Neural crest cell (in vitro differentiated cells): ENCODE measurements at places on chromosomes 4 and X.

- DNase-seq, result no peak
Observed at GRCh38 chr4:72663828-72664227, 94.8 kb upstream of the ADAMTS3 start.

GRCh38 chrX:72083291-72083690 lies 48.4 kb downstream of the RTL5 start:
- no peak for DNase-seq

GRCh38 chr4:2275546-2276251 lies 13.8 kb upstream of the MXD4 start:
- no peak for DNase-seq

DNA sequence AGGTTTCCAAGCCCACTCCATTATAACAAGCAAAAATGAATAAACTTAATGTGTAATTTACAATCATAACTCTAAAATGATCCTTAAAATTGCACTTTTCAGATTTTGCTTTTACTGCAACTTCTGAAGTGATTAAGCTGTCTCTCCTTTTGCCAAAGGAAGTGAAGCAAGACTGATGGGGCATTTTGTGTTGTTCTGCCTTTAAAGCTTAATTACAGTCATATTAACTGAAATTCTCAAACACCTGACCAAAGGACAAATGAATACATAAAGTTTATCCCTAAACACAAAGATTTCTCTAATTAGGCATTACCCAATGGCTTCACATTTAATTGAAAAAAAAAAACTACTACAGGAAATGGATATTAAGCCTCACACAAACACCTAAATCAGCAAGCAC lies 101.8 kb downstream of the ATP11C start:
- no peak for DNase-seq

DNA sequence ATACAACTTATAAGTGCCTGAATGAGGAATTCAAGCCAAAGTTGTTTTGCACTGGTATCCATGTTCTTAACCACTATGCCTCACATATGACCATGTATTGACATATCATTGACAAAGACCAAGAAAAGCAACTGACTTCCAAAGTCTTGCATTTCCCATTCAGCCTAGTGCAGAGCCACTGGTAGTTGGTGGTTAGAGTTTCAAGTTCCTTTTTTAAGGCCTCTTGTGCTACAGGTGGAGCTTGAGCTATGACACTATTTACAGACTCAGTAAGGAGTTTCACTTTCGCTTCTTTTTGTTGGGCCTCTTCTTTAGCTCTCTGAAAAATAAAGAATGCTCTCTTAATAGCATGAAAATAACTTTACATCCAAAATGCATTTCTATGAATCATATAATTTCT lies 763.0 kb downstream of the DMD start:
- DNase-seq, result no peak
